ENCODE measurements at places on chromosomes 2 and 18.

DNA sequence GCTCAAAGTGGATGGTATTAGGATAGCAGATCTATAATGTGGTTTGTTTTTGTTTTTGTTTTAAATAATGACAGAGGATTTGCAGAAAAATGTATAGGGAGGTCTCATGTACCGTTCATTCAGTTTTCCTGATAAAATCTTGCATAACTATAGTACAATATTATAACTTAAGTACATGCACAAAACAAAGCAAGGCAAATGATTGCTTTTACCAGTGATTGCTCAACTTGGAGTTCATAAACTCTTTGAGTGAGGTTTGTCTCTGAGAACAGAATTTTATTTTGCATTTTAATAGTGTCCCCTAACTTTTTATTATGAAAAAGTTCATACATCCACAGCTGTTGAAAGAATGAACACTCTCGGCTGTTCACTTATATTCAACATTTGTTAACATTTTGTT lies 96.6 kb downstream of the MAP4K4 start:
- DNase-seq = no peak

DNA sequence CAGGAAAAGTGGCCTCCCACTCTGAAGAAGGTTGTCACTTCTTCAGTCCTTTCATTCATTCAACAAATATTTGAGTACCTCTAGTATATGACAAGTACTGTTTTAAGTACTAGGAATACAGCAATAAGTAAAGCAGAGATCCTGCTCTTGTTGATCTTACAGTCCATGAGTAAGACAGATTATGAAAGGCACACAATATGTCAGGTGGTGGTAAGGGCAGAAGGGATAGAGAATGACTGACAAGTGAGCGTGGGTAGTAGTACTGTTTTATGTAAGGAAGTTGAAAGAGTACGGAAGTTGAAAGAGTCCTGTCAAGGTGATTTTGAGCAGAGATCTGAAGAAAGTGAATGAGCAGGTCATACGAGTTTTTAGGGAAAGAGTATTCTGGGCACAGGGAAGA lies 111.3 kb downstream of the GALNT1 start:
- no peak for DNase-seq

DNA sequence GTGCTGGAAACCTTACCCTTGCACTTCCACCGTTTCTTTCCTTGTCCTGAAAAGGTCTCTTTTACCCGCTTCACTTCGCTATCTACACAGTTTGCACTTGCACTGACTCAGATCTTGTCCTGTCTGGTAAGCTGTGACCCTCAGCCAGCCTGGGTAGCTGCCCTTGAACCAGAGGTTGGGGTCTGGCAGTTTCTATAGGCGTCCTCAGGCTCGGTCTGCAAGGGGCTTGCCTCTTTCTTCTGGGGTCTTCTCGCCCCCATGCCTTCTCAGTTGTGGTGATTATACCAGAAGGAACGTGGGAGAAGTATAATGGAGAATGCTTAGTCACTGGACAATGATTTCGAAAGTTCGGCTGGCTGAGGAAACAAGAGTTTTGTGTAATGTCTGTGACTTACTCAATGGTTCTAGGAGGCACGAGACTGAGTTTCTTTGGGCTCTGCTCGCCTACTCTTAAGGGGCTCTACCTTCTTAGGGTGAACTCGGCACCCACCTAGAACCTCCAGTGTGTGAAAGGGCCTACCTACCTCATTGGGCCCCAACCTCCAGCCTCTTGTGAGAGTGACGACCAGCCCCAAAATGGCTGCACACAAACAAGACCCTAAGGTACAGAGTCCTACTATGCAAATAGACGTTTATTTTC lies 6.9 kb upstream of the STAT1 start:
- DNase-seq = peak; percentile 60

DNA sequence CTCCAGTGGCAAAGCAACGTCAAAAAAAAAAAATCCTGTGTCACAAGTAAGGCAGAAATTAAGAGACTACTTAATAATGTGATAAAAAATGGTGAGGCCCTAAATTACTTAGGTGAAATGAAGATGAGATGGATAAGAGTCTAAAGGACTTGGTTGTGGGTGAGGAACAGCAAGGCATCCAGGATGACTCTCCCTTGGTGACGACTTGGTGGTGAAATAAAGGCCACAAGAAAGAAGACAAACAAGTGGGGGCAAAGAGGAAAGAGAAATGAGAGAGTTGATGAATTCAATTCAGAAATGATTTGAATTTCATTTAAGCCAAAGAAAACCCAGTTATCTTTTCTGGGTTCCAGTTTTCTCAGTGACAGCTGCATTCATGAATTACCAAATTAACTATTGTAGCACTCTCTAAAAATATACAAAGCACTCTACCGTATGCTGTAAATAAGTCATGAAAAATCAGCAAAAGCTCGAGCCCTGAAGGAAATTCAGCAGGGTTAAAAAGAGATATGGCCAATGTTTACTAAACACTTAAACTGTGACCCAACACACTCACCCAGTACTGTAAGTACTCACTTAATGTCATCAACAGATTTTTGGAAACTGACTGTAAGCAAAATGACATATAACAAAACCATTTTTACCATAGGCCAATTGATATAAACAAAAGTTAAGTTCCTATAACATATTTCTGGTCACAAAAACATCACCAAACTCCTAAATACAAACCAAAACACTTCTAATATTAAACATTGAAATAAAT lies 1.4 kb downstream of the METTL8 start:
- DNase-seq = no peak

- DNase-seq = no peak
Observed at GRCh38 chr18:63284173-63284799, 35.3 kb downstream of the BCL2 start.

- DNase-seq = no peak
Observed at GRCh38 chr2:207091176-207091575, 74.6 kb downstream of the KLF7 start.

DNA sequence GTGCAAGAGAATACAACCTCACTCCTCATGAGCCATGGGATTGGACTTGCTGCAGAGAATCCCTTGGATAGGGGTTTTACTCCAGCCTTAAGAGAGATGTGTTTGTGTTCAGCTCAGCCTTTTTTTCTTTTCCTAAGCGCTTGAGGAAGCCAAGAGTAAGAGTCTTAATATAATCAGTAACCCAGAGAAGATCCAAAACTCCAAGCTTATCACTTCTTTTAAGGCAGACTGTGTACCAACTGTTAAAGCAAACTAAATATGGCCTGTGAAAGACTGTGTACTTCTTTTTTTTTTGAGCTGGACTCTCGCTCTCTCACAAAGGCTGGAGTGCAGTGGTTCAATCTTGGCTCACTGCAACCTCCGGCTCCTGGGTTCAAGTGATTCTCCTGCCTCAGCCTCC lies 30.4 kb downstream of the MSGN1 start:
- no peak for DNase-seq

- no peak for DNase-seq
Observed at GRCh38 chr18:28432339-28432738, 255.4 kb upstream of the CDH2 start.

DNA sequence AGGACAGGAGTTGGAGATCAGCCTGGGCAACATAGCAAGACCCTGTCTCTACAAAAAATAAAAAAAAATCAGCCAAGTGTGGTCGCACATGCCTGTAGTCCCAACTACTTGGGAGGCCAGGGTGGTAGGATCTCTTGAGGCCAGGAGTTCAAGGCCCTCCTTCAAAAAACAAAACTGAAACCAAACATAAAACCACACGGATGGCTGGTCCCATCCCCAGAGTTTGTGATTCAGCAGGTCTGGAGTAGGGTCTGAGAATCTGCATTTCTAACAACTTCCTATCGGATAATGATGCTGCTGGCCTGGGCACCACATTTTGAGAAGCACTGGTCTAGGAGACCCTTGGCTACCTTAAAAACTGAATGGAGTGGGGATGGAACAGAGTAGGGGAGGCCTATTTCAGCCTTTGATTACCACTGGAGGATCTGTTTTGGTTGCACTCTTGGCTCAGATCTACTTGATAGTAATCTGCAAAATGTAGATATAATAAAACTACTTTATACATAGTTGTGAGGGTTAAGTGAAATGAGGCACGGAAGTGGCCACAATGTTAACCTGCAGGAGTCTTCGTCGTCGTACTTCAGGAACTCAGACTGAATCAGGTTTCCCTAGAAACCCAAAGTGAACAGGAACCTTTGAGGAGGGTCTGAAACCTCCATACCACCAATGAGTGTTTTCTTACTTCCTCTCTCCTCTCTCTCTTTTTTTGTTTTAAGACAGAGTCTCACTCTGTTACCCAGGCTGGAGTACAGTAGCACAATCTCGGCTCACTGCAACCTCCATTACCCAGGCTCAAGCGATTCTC lies 25.5 kb upstream of the NFE2L2 start:
- no peak for DNase-seq

- DNase-seq = no peak
Observed at GRCh38 chr18:12325726-12326245, 17.7 kb downstream of the TUBB6 start.

DNA sequence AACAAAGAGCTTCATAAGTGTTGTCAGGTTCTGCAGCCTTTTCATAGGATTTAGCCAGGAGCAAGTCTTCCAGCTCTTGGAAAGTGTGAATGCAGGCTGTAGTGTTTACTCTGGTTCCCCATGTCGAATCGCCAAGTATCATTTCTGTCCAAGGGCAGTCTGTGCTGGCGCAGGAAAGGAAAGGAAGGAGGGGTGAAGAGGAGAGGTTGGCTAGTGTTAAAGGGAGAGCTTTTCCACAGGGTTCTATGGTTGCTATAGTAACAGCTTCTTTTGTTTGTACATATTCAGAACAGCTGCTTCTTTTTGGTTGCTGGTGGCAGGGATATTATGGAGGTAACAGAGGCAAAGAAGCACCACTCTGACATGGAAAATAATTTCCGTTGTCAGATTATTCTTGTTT lies 69.9 kb downstream of the KCNH7 start:
- no peak for DNase-seq

DNA sequence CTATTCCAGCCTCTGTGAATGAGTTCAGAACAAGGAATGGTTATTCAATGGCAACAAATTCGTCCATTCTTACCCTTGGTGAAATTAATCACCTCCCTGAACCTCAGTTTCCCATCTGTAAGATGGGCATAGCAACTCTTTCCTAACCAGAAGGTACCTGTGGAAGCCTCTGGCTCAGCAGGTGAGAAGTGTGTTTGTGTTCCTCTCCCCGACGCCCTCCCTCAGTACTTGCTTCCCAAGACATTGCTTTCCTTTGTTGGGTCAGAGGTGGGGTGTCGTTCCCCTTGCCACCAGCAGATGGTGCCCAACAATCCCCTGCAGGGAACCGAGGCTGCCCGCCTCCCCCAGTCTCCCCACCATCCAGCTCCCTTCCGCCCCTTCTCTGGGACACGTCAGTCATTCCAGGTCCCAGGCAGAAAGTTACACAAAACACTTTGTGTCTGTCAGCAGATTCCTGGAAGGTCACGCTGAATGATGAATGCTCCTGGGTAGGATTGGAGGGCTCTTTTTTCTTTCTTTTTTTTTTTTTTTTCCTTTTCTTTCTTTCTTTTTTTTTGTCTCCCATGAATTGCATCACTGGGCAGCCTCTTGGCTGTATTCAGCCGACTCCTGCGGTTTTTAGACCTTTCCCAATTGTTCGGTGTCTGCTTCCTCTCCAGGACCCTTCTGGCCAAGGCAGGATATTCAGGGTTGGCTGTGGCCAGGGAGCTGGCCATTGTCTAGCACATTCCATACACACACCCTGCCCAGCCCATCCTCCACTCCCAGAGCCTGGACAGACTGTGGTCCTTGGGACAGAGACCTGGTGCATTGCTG lies 117.3 kb downstream of the LPIN1 start:
- peak; percentile 52 for DNase-seq

GRCh38 chr2:241074065-241074818 lies 27.8 kb downstream of the MTERF4 start:
- no peak for DNase-seq

DNA sequence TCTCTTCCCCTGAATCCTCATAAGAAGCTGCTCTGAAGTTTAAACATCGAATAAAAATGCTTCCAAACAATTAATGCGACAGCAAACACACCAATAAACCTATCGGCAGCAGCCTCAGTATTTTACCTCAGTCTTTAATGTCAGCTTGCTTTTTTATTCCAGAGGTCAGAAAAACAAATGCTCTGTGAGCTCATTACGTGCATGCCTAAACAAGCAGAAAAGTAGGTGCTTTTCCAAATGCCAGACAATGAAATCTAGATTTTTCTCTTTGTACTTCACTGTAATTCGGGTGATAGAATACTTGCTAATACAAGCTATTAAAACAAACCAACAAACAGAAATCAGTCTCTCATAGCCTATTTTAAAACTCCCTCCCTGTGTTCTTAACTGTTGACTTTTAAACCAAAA lies 381.5 kb downstream of the NRXN1 start:
- no peak for DNase-seq

DNA sequence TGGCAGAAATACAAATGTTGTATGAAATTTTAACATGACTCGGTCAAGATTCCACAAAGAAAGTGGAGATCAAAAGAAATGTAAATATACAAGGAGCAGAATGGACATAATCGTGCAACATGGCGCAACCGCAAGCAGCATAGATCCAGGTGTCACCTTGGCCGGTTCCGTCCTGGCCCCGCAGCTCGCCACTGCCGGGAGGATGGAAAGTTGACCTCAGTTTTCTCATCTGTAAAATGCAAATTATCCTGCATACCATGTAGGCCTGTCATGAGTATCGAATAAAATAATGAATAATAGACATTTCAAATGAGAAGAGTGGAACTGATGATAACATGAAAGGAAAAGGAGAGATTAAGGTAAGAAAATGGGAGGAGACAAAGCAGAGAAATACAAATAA lies 427.3 kb upstream of the SMIM21 start:
- no peak for DNase-seq

DNA sequence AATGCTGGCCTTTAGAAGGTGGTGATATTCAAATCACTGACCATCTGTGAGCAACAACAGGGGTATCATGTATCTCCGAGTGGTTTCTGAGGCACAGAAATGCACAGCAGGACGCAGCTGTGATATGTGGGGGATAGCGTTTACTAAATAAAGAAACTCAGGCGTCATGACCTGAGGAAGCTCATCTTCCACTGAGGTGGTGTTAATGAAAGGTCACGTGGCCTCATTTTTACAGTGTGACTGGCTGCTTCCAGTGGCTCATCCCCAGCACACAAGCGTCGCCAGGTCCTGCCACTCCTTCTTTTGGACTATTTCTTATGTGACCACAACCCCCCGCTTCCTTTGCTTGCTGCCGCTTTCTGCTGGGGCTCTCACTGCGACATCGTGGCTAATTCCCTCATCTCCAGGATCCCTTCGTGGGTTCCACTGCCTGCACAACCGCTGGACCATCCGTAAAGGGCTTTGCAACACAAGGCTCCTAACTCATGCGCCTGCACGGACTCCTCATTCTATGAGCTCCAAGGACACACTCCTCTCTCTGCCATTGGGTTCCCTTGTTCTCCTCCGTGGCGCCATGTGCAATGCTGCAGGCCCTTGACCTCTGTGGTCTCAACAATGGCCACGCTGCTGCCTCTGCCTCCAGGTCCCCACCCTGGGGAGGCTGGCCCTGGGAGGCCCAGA lies 109.3 kb downstream of the MBP start:
- no peak for DNase-seq

- DNase-seq = no peak
Observed at GRCh38 chr2:96393989-96394761, 58.6 kb downstream of the NCAPH start.

- DNase-seq = peak; percentile 21
Observed at GRCh38 chr2:9554921-9555296, 721 bp downstream of the ADAM17 start.

GRCh38 chr18:12595571-12596255 lies 62.2 kb downstream of the SPIRE1 start:
- no peak for DNase-seq
